Karpas-422 (cell line): ENCODE measurements at places on chromosomes 13 and 19. TPM values are rescaled to one million over a fixed set of nuclear protein-coding genes. Genes with fewer than 3 reads are reported as not detected.

PLPPR3 gene
- not detected in 2 replicates for total RNA-seq

DNA sequence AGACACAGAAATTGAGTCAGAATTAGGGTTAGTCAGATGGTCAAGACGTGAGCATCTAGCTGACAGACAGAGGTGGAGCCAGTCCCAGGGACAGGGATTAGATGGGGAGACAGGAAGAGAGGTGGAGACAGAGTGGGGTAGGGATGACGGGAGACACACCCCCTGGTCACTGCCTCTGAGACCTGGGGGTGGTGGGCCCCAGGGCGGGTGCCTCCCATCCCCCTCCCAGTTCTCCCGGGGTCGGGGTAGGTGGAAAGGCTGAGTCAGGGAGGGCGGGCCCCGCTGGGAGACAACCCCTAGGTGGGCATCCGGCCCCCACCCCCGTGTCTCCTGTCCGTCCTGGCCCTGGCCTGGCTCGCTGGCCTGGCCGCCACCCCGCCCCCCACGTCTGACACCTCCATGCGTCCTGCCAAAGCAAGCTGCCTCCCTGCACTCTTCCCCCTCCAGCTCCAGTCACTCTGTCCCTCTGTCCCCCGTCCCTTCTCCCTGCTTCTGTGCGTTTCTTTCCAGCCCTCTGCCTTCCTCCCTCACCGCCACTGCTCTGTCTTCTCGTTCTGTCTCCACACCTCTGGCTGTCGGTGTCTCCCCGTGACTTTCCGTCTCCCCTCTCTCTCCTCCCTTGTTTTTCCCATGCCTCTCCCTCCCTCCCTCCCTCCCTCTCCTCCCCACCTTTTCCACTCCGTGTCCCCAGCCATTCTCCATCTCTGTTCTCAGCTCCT, 15.1 kb downstream of the CCDC97 start:
- no peak for DNase-seq
- no peaks in the 10 kb centered on the region; the same call in 1 of the 2 replicates for H3K36me3 ChIP-seq
- peaks cover 28% of the 10 kb centered on the region for H3K4me1 ChIP-seq

GRCh38 chr19:19877724-19878123, 12.0 kb downstream of the ZNF253 start:
- no peaks in the 10 kb centered on the region for H3K4me1 ChIP-seq
- no peak overlapping the region for H3K4me3 ChIP-seq
- H3K36me3 ChIP-seq: peaks cover 74% of the 10 kb centered on the region
- DNase-seq: no peak

IRGC gene
- total RNA-seq: not detected in 2 replicates

GRCh38 chr19:45133661-45134060, 27.1 kb downstream of the NKPD1 start:
- H3K27ac ChIP-seq: peak overlapping the region; percentile 88
- peaks cover 80% of the 10 kb centered on the region for H3K4me1 ChIP-seq
- no peaks in the 10 kb centered on the region for H3K36me3 ChIP-seq
- H3K4me3 ChIP-seq: no peak overlapping the region
- H3K27me3 ChIP-seq: no peaks in the 10 kb centered on the region

- H3K4me3 ChIP-seq: peak overlapping the region; percentile 74
- H3K36me3 ChIP-seq: peaks cover 32% of the 10 kb centered on the region
- peak overlapping the region; percentile 70 for H3K27ac ChIP-seq
- no peak for DNase-seq
These were observed 540 bp upstream of the USE1 start for GRCh38 chr19:17214508-17215126.

DNA sequence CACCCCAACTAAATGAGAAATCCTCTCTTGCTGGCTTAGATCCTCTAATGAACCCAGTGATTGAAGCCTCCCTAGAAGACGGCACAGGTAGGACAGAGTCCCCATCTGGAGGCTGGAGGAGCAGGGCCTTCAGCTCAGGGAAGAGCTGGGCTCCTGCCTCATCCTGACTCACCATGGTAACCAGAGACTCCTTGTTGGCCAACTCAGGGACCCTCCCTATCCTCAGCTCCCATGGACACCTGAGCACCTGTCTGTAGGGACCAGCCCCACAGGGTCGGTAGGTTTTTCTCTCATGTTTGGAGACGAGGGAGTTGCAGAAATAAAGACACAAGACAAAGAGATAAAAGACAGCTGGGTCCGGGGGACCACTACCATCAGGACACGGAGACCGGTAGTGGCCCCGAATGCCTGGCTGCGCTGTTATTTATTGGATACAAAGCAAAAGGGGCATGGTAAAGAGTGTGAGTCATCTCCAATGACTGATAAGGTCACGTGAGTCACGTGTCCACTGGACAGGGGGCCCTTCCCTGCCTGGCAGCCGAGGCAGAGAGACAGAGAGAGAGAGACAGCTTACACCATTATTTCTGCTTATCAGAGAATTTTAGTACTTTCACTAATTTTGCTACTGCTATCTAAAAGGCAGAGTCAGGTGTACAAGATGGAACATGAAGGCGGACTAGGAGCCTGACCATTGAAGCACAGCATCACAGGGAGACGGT, 26.6 kb downstream of the SIGLEC7 start:
- H3K27me3 ChIP-seq: peaks cover 5% of the 10 kb centered on the region
- no peak overlapping the region for H3K27ac ChIP-seq
- no peaks in the 10 kb centered on the region; the same call in 1 of the 2 replicates for H3K4me1 ChIP-seq
- no peak for DNase-seq
- H3K36me3 ChIP-seq: no peaks in the 10 kb centered on the region
